PC-3 (cell line): ENCODE measurements at places on chromosomes 7 and 10.

- DNase-seq: no peak
Observed at GRCh38 chr10:122239578-122240257, 31.4 kb upstream of the BTBD16 start.

DNA sequence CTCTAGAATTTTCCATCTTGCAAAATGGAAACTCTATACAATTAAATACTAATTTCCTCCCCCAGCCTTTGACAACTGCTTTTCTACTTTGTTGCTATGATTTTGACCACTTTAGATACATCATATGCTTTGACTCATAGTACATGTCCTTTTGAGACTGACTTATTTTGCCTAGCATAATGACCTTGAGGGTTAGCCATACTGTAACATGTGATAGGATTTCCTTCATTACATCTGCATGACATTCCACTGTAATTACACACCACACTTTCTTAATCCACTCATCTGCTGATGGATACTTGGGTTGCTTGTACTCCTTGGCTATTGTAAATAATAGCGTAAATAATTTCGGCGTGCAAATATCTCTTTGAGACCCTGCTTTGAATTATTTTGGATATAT, 127.7 kb downstream of the JAZF1 start:
- DNase-seq: no peak

GRCh38 chr7:81883801-81884393, 114.0 kb upstream of the HGF start:
- DNase-seq: no peak

- DNase-seq: no peak
Observed at GRCh38 chr10:71432101-71432905, 35.6 kb downstream of the CDH23 start.

GRCh38 chr10:68284062-68285001, 47.5 kb upstream of the HNRNPH3 start:
- DNase-seq: no peak

- no peak for DNase-seq
Observed at GRCh38 chr7:49014870-49015269, 90.5 kb downstream of the CDC14C start.

DNA sequence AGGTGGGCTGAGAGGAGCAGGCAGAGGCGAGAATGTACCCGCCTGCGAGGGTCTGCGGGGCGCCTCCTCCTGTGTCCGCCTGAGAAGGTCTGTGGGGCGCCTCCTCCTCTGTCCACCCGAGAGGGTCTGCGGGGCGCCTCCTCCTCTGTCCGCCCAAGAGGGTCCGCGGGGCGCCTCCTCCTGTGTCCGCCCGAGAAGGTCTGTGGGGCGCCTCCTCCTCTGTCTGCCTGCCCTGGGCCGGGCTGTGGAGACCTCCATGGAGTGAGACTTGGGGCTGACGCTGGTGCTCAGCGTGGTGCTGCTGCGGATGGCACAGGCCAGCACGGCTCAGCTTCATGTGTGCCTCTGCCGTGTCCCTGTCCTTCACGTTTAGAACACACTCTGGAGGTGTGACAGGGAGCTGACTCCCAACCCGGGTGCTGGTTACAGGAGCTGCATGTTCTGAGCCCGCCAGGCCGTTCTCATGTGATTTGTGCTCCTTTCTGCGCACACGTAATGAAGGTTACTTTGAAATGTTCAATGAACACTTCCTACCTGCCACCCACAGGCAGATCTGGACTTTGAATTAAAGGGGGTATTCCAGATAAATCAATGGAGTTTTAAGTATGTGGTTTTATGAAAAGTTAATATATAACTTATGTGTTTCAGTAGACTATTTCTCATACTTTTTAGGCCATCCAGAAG, 20.5 kb upstream of the GET4 start:
- DNase-seq: no peak

DNA sequence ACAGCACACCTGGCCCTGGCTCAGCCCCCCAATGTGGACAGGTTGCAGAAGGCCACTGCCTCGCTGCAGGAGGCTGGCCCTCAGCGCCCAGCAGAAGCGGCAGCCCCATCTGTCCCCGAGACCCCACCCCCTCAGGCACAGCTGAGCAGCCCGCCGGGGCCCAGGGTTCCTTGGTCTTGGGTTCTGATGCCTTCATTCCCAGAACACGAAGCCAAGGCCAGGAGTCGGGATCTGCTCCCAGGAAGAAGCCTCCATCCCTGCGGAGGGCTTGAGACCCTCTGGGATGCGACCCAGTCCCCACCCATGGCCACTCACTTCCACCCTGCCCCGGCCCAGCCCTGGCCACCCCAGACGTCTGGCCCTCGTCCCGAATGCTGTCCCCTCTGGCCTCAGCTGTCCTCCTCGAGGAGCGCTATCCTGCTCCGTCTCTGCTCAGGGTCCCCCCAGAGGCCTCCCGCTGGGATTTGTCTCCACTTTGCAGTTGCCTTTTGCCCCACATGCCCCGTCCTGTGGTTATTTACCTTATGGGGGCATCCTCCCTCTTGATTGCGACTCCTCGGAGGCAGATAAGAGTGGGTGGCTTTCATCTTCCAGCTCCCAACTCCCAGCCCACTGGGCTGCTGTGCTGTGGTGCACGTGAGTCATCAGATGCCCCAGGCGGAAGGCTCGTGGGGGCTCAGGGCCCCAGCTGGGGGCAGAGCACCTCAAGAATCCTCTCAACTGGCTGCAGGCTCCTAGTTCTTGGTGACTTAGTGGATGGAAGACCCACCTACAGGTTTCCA, 97.5 kb downstream of the MKI67 start:
- no peak for DNase-seq

- no peak for DNase-seq
Observed at GRCh38 chr7:50612704-50613103, 47.5 kb upstream of the DDC start.

DNA sequence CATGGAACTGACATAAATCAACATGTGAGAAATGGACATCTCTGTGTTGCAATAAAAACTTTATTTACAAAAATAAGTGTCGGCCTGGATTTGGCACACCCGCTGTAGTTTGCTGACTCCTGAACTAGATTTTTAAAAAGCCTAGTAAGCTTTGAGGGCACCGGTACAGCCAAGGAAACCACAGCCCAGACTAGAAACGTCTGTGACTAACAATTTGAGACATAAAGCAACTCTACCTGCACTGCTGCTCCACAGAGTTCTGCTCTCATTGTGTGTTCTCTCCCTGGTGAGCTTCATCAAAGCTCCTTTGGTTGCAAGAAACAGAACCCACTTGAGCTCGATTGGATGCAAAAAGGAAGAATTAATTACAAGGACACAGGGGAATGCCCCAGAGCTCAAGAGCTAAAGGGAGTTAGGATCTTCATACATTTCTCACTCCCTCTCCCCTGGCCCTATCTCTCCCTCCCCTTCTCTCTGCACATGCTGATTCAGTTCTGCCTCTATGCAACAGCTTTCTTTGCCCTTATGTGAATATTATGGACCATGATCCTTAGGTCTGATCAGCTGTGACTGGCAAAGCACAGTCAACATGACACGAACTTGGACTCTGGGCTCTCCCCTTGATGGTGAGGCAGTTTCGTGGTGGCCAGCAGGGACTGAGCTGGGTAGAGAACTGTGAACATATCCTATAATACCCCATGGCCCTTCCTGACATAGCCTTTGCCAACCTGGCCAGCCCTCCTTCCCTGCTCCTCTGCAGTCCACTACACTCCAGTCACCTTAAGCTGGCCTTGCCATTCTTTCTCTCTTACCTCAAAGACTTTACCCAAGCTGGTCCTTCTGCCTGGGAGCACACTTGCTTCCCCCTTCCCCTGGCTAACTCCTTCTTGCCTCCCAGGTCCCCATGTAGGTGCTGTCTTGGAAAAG, 77.5 kb upstream of the YAE1 start:
- no peak for DNase-seq

- no peak for DNase-seq
Observed at GRCh38 chr7:50693455-50694130, 89.1 kb downstream of the GRB10 start.

- no peak for DNase-seq
Observed at GRCh38 chr10:114680543-114681117, 22.6 kb upstream of the ABLIM1 start.

DNA sequence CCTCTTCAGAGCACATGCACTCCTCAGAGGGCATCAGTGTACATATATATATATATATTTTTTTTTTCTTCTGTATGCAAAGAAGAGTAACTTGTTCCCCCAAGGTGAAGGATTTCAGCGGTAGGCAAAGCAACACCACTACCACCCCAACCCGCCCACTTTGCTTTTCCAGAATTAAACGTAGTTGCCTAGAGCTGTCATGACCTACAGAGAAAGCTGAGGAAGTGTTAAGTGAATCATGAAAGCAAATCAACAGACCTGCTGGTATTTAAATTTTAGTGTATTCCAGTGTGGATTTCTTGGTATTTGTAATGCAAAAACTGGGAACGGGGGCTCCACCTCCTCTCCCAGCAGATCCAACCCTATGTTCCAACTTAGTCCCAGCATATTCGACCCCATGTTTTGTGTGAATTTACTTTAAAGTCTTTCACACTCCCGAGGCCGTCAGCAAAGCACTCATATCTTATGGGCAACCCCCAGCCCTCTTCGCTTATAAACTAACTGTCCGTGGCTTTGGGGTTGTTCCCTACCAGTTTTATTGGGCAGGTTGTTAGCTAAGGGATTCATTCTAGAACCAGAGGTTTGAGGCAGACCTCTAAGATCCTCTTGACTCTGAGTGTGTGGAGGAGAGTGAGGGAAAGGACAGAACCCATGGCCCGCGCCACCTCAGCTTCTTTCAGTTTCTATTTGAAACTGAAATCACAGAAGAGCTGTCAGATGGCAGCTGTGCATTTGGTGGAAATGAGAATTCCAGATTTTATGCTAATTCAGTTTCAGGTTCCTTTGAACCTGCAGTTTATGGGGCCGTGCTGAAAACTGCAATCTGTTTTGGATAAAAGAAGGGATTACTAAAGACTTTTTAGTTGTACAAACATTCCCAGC, 450.2 kb upstream of the GALNT17 start:
- DNase-seq: no peak

DNA sequence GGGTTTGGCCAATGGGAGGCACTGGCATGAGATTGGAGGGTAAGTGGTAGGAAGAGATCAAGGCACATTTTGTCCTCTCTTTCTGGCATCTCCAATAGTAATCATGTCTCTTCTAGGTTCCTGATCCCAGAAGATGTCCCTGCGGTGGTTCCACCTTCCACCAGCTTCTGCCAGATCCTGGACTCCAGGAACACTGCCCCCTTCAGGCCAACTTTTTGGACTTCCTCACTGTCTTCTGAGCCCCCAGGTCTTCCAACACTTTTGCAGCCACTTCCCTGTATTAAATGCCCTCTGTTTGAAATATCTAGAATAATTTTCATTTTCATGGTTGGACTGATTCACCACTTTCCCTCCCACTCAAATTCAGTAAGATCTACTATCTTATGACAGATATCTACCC, 60.9 kb downstream of the BAMBI start:
- DNase-seq: no peak

GRCh38 chr7:117937049-117937752, 64.0 kb upstream of the CTTNBP2 start:
- no peak for DNase-seq

- no peak for DNase-seq
Observed at GRCh38 chr7:125390981-125391380, 461.4 kb upstream of the POT1 start.

GRCh38 chr7:126398851-126399529, 853.8 kb downstream of the GRM8 start:
- DNase-seq: no peak

DNA sequence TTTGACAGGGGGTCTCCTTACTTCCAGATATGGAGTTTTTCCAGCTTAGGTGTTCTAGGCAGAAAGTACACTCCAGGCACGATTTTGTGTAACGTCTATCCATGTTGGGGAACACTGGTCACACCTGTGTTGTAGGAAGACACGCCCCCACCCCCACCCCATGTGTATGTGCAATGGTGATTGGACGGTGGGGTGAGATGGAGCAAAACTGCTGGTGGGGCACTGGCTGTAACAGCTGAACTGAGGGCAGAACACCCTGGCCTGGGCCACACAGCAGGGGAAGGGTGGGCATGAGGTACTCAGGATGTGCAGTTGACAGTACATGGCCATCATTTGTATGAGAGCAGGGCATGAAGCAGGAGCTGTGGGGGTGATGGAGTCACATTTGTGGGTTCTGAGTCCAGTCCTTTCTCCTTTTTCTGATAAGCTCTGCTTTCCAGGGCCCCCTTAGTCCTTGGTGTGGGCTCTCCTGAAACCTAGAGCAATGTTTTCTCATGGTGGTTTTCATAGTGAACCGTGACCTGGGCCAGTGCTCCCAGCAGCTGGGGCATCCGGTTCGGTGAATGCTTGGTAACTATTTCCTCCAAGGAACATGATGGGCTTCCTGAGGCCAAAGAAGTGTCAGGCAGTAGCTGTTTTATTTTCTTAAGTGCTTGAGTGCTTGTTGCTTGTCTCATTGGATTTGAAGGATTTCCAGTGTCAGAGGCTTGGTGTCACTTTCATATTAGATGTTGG, 63.4 kb upstream of the AQP1 start:
- no peak for DNase-seq

DNA sequence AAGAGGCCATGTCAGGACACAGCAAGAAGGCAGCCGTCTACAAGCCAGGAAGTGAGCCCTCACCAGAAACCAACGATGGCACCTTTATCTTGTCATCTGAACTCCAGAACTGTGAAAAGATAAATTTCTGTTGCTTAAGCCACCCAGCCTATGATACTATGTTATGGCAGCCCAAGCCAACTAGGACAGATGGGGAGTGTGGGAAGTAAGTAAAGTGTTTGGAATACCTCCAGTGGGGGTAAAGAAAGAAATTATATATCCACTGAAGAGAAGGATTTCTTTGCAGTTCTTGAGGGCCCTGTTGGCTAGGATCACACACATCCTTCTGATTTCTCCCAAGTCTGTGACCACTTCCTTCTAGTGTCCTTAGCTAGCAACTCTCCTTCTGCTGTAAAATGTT, 384.4 kb downstream of the TNS3 start:
- DNase-seq: no peak

DNA sequence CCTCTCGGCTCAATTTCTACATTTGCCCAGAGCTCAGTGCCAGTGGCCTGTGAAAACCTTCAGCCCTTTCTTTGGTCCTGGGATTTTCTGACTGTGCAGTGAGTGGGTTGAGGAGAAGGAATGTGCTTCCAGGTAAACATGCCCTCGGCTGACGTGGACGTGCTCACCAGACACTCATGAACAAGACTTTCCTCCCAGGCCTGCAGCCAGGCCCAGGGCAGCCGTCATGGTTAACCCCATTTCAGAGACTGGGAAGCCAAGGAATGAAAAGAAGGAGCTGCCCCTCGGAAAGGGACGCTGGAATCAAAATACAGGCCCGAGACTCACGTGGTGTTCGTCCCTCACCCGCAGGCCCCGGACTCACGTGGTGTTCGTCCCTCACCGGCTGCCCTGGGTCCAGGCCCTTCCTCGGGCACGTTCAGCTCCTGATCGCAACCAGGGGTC, 8.8 kb upstream of the CALML5 start:
- no peak for DNase-seq

DNA sequence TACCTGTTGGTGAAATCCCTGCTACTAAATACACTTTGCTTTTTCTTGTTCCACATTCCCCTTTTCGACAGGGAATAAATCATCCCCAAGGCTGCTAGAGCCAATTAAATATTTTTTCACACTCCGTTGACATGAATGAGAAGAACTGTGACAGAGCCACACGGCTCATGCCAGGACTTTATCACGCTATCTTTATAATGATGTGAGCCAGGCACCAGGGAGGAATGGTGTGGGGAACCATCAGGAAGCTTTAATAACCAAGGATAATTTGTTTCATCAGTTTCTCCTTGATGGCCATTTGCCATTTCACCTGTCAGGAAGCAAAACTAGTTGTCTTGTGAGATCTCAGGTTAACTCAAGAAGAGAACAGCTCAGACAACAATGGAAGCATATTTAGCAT, 193.0 kb upstream of the C7orf33 start:
- no peak for DNase-seq
